NCI-H1436 (cell line): ENCODE measurements at places on chromosomes 11 and 22.

- no peak for DNase-seq
These were observed 152.3 kb downstream of the TMEM135 start for GRCh38 chr11:87190071-87190470.

DNA sequence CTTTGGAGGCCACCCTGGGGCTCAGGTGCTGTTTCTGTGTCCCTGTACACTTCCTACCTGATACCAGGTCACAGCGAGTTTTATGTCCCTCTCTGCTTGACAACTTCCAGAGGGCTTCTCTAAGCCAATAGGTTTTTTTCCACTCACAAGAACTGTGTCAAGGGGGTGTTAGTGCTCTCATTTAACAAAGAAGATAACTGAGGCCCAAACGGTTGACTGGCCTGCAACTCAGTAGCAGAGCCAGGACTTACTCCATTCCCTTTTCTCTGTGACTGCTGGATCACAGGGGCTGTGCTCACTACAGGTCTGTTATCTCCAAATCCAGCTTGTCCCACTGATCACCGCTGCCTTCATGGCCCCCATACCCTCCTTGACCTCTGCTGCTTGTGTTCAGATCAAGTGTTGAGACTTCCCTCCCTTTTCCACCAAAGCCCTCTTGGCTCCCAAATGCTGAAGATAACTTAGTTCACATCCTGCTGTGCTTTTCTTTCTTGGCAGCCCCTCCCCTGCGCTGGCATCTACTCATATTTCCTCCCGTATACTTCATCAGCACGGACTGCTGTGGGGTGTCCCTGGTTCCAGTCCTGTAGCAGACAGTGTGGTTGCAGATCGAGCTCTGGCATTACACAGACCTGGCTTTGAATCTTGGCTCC lies 41.3 kb downstream of the POU2F3 start:
- DNase-seq = no peak

DNA sequence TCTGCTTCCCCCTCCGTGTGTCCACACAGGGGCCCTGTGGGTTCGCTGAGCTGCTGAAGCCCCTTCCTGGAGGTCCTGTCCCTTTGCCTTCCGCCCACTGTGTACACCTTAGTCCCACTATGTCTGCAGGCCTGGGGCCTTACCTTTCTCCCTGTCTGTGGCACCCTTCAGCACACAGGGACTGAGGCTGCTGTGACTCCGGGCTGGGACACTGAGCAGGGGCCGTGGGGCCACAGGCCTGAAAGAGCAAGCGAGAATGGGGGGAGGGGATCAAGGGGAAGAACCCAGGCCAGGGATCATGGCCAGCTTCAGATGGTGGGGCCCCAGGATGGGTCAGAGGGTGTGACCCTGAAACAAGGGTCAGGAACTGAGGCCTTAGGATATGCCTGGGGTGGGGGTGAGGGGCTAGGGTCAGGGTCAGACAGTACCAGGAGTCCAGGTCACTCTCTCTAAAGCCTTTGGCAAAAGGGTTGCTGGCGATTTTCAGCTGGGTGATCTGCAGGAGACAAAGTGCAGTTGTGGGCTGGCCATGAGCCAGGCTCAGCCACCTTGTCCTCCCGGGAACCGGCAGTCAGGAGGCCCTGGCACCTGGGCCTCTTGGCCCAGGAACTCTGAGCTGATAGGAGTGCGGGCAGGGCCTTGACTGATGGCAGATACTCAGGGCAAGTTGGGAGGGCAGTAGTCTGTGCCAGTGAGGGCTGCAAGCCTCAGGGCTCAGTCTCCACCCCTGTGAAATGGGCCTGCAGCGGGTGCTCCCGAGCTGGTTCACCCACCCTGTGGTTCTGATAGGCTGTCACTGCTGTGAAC lies 2.6 kb upstream of the NUDT8 start:
- no peak for DNase-seq

DNA sequence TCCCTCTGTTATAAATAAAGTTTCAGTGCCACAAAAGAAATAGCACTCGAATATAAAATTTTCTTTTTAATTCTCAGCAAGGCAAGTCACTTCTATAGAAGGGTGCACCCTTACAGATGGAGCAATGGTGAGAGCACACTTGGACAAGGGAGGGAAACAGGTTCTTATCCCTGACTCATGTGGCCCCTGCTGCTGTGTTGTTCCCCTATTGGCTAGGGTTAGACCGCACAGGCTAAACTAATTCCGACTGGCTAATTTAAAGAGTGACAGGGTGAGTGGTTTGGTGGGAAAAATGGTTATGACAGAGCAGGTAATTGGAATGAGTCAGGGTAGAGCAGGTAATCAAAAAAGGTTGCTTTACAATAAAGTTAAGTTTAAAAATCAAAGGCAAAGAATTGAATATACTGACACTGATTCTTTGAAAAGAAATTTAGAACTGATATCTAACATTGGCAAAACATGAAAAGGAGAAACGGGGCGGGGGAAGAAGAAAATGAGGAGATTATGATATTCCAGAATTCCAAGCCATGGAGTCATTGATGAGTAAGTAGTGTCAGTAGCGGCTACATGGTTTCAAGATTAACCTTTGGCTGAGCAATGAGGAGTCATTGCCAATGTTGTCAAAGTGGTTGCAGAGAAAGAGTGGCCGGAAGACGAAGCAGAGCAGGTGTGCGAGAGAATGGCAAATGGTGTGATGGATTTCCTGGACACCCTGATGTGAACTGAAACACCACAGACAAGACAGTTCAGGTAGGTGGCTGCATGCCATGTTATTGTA lies 48.4 kb upstream of the MRGPRX1 start:
- DNase-seq = no peak

GRCh38 chr11:69102732-69103615 lies 52.8 kb upstream of the SMIM38 start:
- no peak for DNase-seq

GRCh38 chr11:40338739-40339138 lies 1120.7 kb downstream of the LRRC4C start:
- DNase-seq = no peak

GRCh38 chr11:117170210-117170609 lies 8.3 kb upstream of the SIDT2 start:
- no peak for DNase-seq

- DNase-seq = no peak
These were observed 16.6 kb upstream of the AMPD3 start for GRCh38 chr11:10438458-10438857.

DNA sequence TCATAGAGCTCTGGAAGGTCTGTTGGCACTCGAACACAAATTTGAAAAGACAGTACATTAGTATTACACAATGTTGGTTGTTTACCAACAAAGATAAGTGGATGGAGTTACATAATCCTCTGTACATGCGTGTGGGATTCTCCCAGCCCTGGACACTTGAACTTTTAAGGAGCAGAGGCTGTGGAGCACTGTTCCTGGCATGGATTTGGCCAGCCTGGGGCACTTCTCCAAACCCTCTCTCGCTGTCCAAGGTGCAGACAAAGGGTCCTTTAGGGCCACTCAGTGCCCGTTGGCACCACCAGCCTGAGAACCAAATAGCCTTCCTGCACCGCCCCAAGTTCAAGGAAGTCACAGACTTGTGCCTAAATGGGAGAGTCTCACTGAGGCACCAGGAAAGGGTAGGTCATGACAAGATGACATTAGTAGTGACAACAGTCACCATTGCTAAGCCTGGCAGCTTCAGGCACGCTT lies 1.6 kb upstream of the ANO1 start:
- no peak for DNase-seq

GRCh38 chr11:58923300-58923788 lies 15.9 kb upstream of the GLYATL1 start:
- DNase-seq = no peak

DNA sequence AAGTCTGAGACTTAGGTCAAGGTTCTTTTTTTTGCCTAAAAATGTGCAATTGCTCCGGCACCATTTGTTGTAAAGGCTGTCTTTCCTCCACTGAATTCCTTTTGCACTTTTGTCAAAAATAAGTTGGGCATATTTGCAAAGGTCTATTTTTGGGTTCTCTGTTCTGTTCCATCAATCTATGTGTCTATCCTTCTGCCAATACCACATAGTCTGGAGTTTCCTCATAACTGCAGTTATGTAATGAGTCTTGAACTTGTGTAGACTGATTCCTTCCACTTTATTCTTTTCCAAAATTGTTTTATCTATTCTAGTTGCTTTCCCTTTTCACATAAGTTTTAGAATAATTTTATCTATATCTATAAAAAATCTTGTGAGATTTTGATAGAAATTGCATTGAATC lies 6.7 kb downstream of the KCNJ5 start:
- no peak for DNase-seq

DNA sequence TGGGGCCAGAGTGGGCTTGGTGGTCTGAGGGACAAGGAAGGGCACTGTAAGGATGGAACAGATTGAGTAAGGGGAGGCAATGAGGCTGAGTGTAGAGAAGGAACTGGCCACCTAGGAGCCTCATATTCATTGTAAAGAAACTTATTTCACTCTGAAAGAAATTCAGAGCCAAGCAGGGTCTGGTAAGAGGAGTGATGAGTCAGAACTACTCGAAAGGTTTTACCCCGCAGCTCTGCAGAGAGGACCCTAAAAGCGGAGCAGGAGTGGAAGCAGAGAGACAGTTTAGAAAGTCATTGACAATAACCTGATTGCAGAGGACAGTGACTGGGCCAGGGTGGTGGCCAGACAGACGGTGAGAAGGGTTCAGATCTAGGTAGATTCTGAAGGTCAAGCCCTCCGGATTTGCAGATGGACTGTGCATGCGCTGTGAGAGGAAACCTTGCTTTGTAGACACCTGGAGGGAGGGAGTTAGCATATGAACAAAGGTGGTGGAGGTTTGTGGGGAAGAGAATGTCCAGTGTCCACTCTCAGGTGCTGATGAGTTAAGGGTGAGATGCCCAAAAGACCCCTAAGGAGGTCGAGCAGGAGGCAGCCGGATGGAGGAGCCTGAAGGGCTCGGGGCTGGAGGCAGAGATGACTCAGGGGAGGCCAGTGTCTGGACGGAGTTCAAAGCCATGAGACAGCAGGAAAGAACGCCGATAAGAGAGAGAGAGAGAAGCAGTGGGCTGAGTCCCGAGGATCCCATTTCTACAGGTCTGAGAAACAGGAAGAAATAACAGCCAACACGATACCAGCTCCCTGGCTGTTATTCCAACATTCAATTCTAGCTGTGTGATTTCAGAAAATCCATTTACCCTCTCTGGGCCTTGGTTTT lies 546.0 kb downstream of the BRD1 start:
- no peak for DNase-seq

GRCh38 chr11:72604256-72604655 lies 70.0 kb downstream of the PDE2A start:
- DNase-seq = no peak

DNA sequence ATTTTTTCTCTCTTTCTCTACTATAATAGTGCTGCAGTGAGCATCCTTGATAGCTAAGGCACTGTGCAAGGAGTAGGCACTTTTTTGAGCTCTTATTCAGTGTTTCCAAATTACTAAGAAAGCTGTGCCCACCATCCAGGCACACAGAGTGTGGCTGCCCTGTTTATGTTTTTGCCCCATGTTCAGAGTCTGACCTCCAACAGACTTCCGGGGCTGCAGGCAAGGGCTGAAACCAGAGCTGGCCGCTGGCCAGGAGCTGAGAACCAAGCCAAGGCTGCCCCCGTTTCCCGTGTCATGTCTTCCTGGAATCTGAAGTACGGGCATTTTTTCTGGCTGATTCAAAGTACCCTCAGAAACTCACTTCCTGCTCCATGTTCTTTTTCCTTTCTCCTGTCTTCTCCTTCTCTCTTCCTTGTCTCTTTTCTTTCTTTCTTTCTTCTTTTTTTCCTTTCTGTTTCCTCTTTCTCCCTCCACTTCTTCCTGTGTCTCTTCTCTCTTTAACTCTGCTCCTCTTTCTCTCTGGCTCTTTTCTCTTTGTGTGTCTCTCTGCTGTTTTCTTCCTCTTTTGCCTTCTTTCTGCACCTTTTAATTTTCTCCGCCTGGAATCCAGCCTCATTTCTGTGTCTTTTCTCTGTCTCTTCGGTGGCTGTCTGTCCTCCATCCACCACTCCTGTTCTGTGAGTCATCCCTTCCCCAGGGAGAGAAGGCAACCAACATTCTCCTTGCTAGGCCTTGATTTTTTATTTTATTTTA lies 17.0 kb upstream of the KCTD14 start:
- no peak for DNase-seq

DNA sequence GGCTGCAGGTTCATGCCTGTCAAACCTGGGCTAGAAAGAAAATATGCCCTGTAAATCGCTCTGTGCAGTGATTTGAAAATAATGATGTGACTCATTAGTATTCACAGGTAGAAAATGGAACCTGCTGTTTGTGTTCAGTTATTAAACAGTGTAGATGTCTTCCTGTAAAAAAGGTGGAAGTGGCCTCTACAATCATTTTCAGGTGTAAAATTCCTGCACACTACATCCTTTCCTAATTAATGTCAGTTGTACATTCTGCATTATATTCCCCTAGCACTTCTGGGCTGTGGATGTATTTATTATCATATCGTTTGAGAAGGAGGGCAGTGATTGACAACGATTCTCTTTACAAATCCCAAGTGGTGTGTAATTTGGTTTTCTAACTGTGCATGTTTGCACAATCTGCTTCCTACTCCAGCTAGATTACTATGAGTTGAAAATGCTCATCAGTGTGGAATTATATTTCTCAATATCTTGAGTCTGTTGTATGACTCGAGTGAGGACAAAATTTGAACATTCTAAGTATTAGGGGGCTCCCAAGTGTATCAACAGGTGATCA lies 454.0 kb upstream of the DDI1 start:
- no peak for DNase-seq

GRCh38 chr11:105696000-105696399 lies 86.1 kb downstream of the GRIA4 start:
- DNase-seq = no peak

- no peak for DNase-seq
These were observed 22.4 kb upstream of the TEF start for GRCh38 chr22:41359376-41359775.

DNA sequence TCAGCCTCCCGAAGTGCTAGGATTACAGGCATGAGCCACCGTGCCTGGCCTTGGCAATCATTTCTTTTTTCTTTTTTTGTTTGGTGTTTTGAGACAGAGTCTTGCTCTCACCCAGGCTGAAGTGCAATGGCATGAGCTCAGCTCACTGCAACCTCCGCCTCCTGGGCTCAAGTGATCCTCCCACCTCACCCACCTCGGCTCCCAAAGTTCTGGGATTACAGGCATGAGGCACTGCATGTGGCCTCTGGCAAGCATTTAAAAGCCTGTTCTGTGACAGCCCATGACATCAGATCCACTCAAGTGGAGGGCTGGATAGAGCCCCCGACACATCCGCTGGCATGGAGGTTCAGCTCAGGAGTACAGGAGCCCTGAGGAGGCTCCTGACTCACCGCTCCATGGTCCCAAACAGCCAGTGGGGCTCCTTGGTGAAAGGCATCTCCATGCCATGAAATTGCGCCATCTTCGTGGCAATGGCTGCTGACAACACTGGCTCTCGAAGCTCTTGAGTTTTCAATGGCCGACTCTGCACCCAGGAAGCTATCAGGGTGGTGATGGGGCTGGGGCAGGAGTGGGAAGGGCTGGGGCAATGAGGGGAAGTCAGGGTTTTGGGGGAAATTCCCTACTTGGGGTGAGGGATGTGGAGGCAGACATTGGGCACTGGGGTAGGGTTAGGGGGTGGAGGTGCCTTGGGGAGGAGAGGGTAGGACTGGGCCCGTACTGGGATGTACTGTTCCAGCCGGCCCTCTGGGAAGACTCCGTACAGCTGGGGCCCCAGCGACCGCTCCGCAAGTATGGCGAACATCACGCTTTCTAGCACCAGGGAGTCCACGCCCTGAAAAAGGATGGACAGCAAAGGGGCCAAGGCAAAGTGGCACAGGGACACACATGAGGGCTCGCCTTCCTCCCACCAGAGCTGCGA lies 1.4 kb downstream of the CHKB start:
- no peak for DNase-seq

- no peak for DNase-seq
These were observed 85.6 kb upstream of the GRIA4 start for GRCh38 chr11:105524286-105524685.
